Renal cortical epithelial cell (primary cell): ENCODE measurements at places on chromosomes 11 and 22.

GRCh38 chr11:117356126-117356890 is 28.7 kb downstream of the CEP164 start:
- peak; percentile 28 for DNase-seq

GRCh38 chr11:84419616-84420015 is 1133.4 kb upstream of the CCDC90B start:
- no peak for DNase-seq

- DNase-seq: peak; percentile 64
Observed at GRCh38 chr11:8810540-8811301, 100.3 kb upstream of the AKIP1 start.

- peak; percentile 94 for DNase-seq
Observed at GRCh38 chr11:130787092-130787616, 129.1 kb downstream of the SNX19 start.

DNA sequence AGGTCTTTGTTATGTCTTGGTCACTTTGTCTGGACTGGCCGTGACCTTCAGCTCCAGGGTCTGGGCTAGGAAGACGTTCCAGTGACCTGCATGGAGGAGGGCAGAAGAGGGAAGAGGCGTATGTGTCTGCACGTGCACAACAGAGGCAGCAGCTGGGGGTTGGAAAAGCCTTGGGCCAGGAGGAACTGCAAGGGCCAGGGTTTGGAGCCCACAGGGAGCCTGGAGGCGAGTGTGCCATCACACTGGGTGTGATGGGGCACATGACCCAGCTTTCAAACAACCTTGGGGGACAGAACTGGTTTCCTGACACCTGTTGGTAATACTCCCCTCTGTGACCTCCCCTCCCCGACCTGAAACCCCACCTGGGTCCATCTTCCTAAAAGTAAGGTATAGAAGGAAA is 34.7 kb downstream of the CHRDL2 start:
- no peak for DNase-seq

DNA sequence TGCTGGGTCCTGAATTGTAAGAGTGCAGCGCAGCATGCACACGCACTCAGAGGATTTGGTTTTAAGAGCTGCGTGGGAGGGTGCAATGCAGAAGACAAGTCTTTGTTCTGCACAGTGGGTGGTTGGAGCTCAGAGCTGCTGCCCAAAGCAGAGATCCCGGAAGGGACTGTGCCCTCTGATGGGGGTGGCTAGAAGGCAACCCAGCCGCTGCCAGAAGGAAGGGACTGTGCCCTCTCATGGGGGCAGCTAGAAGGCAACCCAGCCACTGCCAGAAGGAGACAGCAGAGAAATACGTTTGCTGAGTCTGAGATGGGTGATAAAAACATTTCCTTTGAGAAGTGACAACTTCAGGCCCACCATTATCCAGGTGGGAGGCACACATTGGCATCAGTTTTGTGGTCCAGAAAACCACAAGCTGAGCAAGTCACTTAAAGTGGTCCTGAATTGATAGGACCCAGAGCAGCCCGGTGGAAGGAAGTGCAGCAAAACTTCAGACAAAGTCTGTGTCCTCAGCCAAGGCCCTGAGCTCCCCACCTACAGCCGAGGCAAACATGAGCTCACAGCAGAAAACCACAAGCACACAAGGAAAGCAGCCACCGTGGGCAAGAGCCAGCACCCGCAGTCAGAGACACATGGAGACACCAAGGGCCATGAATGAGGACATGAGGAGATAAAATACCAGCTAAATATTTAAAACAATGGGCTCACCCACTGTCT is 4.3 kb downstream of the KRTAP5-6 start:
- no peak for DNase-seq

- no peak for DNase-seq
Observed at GRCh38 chr11:111815489-111815888, 49.3 kb upstream of the PPP2R1B start.

DNA sequence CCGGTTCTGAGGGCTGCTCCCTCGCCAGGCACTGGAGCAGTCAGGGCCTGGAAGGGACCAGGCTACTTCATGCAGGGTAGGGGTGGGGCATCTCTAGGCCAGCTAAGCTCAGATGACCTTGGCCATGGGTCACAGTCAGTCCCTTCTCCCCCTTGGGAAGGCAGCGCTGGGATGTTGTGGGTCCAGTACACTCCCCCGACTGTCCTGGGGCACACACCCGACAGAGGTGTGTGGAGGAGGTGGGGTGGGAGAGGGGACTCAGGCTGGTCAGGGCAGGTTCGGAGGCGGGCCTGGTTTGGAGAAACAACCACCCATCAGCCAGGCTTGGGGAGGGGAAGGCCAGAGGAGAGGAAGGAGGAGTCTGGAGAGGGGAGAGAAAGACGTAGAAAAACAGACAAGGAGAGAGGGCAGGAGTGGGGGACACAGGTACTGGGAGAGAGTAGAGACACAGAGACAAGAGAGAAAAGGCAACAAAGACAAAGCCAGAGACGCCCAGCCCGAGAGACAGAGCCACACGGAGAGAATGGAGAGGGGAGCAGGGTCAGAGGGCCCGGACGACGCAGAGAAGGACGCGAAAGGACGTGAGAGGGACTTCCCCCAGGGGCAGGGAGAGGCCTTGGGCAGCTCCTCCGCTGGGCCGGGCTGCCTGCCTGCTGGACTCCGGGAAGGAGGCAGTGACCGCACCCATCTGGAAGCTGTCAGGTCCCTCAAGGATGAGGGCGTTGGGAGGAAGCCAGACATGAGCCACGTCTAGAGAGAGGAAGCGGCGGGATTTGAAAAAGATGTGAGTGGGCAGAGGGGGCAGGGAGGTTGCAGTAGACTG is 30.6 kb upstream of the TSKU start:
- no peak for DNase-seq

DNA sequence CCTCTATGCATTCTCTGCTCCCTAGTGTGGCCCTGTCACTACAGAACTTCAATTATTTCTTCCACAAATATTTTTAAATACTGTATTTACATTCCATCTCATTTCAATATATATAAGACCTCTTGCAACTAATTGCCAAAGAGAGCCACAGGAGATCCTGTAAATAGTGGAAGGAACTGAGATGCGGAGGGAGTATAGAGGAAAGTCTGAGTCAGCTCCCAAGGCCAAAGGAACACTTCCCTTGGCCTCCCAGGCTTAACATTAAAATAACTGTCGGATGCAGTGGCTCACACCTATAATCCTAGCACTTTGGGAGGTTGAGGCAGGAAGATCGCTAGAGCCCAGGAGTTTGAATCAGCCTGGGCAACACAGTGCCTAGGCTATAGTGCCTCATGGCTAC is 31.2 kb downstream of the RBFOX2 start:
- no peak for DNase-seq

GRCh38 chr11:9562716-9563115 is 10.8 kb upstream of the WEE1 start:
- DNase-seq: peak; percentile 41

DNA sequence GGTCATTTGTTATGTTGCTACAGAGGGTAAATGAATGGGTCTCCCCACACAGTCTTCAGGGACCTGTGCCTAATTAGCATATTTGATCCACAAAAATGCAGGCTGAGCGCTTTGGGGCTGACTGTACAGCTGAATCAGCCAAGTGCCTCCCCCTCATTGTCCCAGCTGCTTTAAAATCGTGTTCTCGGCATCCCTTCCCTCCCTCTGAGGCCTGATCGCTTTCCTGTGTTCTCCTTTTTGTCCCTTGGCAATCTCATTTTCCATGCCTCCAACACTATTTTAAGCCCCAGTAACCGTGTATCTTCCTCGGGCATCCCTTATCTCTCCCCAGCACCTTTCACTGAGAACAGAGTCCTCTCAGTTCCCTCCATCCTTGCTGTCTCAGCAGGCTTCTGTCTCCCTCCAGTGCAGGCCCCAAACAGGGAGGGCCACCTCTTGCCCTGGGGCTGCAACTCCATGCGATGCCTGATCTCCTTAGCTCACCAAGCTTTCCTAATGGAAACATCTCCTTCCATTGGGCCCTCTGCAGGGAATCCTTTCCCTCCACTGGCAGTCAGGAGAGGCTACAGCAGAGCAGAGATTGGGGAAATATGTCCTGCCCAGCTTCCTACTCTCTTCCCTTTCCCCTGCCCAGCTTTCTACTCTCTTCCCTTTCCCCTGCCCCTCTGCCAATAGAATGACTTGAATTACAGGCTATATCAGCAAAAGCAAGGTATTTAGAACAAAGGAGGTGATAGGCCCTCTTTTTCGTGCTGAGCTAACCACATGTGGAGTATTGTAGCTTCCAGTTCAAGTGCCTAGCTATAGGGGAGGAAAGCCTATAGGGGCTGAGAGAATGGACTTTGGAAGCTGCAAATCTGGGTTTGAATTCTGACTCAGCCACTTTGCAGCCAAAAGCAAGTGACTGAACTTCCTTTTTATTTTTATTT is 13.8 kb downstream of the UQCR10 start:
- peak; percentile 93 for DNase-seq

GRCh38 chr11:69444381-69445130 is 36.9 kb upstream of the LINC01488 start:
- peak; percentile 92 for DNase-seq

- no peak for DNase-seq
Observed at GRCh38 chr22:41799486-41800347, 762 bp upstream of the CCDC134 start.

DNA sequence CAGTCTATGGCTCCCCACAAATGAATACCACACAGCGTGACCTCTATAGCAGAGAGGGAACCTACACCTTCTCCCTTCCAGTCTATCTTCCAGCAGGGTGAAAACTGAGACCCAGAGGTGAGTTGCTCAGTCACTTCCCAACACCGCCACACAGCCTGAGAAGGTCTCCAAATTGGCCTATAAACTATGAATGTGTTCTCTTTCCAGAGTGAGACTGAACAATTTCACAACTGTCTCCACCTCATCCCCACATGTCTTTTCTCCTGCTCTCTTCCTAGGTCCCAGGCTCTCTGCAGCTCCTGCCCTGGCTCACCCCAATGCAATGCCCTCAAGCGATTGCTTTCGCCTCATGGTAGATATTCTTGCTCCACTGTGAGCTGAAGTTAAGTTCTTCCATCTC is 14.0 kb downstream of the CLMP start:
- no peak for DNase-seq

- no peak for DNase-seq
Observed at GRCh38 chr22:30430933-30431332, 5.4 kb downstream of the MTFP1 start.

- DNase-seq: peak; percentile 83
Observed at GRCh38 chr22:19805821-19806212, 45.2 kb downstream of the TBX1 start.

- no peak for DNase-seq
Observed at GRCh38 chr22:40294696-40295095, 51.6 kb upstream of the ADSL start.

GRCh38 chr11:208917-209260 is 1.4 kb downstream of the RIC8A start:
- DNase-seq: no peak

DNA sequence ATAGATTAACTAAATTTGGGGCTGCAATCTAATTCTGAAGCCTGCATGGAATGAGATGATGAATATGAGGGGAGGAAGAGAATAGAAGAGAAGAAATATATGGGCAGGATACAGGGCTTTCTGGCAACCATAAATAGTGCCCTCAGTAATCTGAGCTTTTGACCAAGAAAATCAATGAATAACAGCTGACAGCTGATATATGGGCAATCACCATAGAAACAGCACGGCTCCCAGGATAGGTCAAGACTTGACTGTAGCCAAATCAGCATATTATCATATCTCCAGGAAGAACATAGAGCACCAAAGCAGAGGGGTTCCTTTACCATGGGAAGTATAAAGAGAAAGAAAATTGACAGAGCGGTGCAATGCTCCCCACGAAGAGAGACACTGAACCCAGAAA is 643.8 kb upstream of the TENM4 start:
- peak; percentile 40 for DNase-seq

DNA sequence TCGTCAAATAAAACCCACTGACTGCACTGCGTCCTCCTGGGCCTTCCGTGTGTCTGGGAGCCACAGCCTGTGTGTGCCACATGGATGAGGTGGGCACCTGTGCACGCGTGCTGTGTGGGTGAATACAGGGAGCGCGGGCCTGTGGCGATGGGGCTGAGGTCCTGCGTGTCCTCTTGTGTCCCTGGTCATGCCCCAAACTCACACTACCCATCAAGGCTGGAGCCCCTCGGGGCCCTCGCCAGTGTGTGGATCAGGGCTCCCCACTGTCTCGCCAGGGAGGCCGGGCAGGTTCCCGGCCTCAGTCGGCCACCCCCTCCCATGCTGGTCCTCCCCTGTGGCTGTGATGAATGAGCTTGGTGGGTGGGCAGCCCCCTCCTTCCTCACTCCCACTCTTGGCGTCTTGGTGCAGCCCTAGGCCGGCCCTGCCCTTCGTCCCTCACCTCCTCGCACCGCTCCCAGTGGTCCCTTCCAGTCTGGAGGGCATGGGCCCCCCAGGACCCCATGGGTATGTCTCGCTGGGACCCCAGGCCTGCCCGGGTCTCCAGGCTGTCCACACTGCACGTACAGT is 707 bp upstream of the CD151 start:
- DNase-seq: no peak

DNA sequence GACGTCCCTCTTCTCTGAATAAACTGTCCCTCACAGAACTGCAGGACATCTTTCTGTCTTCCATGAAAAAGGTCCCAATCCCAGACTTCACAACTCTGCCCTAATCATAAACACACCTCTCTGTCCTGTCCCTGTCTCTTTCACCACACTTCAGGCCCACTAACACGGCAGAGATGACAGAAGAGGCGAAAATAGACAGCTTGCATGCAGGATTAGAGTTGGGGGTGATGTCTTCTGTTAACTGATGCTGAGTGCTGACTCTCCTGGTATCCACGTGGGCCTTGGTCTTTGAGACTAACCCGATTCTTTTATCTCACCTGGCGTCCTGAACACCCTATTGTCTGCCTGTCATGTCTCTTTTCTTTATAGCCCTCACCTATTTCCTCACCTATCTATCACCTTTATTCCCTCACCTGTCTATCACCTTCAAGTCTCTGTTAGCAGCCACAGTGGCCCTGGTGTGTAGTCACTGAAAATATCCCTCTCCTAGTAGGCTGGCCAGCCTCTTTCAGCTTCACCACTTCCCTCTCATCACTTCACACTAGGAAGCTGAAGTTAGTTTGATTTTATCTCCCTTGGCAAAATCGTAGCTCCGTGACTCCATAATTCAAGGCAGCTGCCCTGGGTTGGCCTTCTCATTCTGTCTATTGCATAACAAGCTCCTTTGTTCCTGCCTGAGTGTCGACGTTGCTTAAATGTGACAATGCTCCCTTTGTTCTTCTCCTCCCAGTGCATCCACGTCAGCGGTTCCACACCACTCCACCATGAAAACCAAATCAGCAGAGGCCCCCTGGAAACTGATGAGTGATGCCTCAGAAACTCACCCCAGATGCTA is 30.6 kb upstream of the DRD2 start:
- DNase-seq: peak; percentile 48

GRCh38 chr11:16793009-16793408 is 54.6 kb downstream of the C11orf58 start:
- DNase-seq: no peak

DNA sequence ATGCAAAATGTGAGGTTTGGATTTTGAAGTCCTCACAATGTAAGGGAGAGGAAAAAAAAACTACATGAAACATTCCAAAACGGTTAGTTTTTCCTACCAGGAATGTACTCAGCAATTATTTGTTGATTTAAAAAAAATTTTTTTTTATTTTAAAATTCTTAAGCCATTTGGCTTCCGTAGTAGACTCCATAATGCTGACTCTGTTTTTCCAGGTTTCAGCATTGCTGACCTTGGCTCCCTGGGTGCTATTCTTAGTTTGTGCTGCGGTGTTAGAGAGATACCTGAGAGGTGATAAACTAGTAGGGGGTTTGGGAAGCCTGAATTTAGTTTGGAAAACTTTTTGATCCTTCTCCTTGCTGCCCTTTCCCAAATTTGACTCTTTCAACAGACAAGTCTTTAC is 10.6 kb downstream of the STT3A start:
- DNase-seq: no peak

GRCh38 chr22:37610480-37611129 is 2.0 kb downstream of the GGA1 start:
- DNase-seq: no peak
